ENCODE measurements at places on chromosomes 1 and 21.

- DNase-seq, result no peak
Measured at GRCh38 chr1:242016479-242016878, 17.6 kb upstream of the MAP1LC3C start.

- DNase-seq, result no peak
Measured at GRCh38 chr1:78054559-78054958, 8.8 kb downstream of the GIPC2 start.

- DNase-seq, result no peak
Measured at GRCh38 chr1:187411118-187411517, 582.4 kb downstream of the PLA2G4A start.

DNA sequence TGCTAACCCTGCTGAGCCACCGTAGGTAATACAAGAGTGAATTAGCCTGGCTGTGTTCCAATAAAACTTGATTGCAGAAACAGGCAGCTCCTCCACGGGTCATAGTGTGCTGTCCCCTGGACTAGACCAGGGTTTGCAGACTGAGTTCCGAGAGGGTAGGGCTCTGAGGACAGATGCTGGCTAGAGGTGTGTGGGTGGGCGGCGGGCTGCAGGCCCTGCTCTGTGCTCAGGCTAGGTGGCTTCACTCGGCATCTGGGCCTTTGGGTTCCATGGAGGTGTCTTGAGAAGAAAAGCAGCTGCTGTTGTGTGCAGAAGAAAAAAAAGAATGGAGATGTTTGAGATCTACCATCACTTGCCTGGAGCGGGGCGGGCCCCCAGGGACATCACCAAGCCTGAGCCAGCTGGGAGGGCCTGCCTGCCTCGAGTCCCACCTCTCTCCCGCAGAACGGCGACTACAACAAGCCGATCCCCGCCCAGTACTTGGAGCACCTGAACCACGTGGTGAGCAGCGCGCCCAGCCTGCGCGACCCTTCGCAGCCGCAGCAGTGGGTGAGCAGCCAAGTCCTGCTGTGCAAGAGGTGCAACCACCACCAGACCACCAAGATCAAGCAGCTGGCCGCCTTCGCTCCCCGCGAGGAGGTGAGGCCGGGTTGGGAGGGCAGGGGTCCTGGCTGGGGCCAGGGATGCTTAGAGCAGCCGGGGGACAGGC lies 7.9 kb downstream of the TMEM201 start:
- DNase-seq, result no peak

DNA sequence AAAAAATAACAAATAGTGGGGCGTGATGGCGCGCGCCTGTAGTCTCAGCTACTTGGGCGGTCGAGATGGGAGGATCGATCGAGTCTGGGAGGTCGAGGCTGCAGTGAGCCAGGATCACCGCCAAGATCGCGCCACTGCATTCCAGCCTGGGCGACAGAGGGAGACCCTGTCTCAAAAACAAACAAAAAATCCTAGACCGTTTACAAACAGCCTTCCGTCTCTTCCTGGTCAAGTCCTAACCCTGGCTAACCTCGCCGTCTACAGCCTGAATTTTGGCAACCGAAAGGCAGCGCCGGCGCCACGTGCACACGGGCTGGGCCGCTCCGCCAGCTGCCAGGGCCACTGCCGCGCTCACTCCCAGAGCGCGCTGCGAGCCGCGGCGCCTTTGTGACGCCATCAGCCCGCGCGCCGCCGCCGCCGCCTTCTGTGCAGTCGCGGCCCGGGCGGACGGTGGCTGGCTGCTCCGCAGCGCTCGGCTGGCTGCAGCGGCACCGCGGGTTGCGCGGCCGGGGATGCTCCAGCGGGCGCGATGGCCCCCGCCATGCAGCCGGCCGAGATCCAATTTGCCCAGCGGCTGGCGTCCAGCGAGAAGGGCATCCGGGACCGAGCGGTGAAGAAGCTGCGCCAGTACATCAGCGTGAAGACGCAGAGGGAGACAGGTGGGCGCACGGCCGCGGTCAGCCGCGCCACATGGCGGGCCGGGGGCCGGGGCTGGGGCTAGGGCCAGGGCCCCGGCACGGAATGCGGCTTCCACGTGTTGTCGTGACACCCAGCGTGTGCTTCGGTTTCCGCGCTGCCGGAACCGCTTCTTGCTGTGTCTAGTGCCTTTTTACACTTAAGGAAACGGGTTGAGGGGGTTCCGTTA lies at the start of the genes HSF2BP and RRP1B:
HSF2BP (minus strand) TSS at position 353 of the 865 bp plus-strand sequence. CDS start 1,392 bp downstream, outside the sequence.
RRP1B (plus strand) TSS at position 425 of the 865 bp plus-strand sequence; CDS start at position 530, 105 bp downstream.
- peak; percentile 16 for DNase-seq

DNA sequence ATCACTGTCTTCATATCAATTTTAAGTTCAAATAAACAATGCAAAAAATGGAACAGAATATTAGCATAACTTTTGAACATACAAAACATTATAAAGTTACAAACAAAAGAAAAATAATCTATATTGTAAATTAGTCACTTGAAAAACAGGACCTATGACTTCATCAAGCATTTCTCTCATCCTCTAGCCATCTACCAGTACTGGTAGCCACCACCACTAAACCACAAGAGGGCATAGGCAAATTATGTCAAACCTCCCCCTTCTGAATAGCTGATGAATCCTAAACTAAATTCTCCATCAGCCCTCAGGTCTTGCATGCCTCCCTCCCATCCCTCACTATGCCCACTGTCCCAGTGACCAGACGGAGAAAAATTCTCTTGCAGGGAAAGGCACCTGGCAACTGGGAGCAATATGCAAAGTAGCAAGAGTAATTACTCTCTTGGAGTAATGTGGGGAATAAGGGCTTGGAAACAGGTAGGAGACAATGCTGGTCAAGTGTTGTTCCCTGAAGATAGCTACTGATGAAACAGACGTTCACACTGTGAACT lies 37.1 kb downstream of the SSX2IP start:
- DNase-seq, result no peak

GRCh38 chr1:109470245-109470644 lies 3.9 kb downstream of the SYPL2 start:
- no peak for DNase-seq

- no peak for DNase-seq
Measured at GRCh38 chr1:228917755-228918154, 182.5 kb downstream of the RHOU start.

- DNase-seq, result peak; percentile 34
Measured at GRCh38 chr21:37032877-37033471, 26.5 kb downstream of the RIPPLY3 start.

DNA sequence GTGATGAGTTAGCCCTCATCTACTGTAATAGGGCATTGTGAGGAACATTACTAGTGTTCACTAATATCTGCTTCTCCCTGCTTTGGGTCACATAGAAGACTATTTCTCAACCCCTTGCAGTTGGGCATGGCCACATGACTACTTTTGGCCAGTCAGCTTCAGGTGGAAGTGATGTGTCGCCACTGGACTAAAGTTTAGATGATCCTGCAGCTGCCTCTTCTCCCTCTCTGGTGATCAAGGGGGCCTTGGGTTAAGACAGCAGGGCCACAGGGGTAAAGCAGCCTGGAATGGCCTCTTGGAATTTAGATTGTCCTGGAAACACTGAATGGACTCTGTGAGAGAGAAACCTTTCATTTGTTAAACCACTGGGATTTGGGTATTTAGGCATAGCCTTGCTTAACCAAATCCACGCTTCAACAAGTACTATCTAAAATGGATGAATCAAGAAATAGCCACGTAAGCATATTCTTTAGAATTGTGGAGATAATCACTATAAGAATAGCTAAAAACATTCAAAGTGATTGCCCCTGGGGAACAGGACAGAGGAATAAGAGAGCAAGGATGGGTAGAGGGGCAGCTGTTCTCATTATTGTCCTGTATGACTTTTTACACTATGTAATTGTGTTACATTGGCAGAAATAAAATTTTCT lies 41.2 kb downstream of the OPRD1 start:
- DNase-seq, result no peak

- DNase-seq, result no peak
Measured at GRCh38 chr1:206065547-206066145, 12.7 kb downstream of the RHEX start.

DNA sequence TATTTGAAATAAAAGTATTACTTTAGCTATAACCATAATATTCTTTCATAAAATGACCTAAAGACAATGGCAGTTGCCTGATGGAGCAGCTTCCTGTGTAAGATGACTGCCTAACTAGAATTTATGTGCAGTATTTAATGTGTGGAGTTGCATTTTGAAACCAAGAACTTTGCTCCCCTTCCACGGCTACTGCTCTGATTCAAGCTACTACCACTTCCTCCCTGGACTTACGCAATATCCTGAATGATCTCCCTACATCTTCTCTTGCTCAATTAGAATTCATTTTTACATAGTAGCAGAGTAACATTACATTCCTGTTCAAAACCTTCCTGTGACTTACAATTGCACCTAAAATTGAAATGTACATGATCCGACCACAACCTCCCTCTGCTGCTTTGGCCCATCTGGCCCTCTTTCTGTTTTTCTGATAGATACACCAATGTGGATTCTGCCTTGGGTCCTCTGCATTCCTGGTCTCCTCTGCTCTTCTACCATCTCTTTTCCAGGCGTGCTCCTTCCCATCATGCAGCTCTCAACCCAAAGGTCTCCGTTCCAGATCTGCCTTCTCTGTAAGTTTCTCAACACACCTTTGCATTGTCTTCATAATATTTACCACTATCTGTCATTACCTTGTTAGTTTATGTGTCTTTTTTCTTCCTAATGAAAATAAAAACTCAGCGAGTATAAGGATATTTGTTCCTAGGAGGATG lies 47.4 kb upstream of the USP25 start:
- DNase-seq, result peak; percentile 27

GRCh38 chr1:75412616-75413015 lies 198.3 kb downstream of the SLC44A5 start:
- no peak for DNase-seq

- no peak for DNase-seq
Measured at GRCh38 chr1:7253988-7254587, 468.8 kb downstream of the CAMTA1 start.

DNA sequence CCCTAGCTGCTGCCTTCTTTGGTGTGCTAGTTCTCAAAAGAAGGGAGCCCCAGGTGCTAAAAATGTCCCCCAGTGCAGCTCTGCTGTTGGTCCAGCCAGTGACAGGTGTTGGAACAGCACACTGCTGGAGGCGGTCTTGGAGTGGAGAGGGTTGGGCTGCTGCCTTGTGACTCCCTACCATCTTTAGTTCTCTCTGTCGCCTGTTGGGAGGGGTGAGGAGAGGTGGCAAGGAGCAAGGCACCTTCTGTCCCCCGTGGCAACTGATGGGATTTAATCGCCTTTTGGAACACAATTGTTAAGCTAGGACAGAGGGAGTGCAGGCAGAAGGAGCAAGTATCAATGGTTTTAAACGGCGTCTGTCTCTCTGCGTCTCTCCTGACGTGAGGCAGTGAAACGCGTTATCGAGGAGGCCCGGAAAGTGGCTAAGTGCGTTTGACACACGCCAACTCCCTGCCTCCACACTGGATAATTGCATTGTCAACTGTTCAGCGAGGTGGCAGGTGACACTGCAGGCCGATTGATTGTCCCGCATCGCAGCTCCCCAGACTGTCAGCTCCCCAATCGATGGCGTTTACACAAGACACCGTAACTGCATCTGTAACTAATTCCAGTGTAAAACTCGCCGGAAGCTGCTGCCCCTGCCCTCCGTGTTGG lies 34.0 kb downstream of the TMEM53 start:
- no peak for DNase-seq

GRCh38 chr1:14498839-14499238 lies 99.6 kb upstream of the KAZN start:
- DNase-seq, result no peak

DNA sequence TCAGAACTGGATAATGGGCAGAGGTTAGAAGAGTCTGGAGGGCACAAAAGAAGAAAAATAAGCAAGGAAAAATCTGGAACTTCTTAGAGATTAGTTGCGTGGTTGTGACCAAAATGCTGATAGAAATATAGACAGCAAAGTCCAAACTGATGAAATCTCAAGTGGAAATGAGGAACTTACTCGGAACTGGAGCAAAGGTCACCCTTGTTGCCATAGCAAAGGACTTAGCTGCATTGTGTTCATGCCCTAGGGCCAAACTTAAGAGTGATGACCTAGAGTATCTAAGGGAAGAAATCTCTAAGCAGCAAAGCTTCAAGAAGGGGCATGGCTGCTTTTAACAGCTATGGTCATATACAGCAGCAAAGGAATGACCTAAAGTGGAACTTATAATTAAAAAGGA lies 180.0 kb downstream of the TTLL7 start:
- peak; percentile 66 for DNase-seq

DNA sequence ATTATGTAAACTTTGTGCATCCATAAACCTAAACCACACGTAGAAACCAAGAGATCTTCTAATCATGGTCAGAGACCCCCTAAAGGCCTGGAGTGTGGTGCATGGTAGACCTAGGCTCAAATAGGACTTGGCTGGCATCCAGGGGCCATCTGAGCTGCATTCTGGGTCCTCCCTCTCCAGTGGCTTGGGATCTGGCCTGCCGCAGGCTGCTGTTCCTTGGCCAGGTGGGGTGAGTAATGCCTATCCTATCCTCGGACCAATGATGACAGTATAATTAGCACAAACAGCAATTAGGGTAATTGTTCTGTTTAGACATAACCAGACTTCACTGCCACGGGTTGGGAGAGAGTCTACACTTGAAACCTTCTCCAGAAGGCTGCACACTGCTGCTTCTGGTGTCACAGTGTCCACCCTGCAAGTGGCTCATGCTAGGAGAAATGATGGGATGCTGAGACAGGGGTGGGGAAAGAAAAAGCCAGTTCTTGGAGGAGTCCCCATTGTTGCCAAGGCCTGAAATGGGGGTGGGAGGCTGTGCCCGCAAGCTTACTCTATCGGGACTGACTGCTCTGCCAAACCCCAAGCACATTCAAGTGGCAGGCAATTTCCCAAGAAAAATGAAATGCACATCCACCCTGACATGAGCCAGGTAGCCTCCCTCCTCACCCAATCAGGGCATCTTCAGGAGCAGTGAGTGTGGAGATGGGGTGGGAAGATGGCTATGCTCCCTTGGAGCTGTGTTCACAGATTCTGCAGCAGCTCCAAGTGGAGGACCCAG lies 12.5 kb upstream of the PKP1 start:
- DNase-seq, result no peak

GRCh38 chr1:227451954-227452353 lies 111.4 kb upstream of the ZNF678 start:
- no peak for DNase-seq

- peak; percentile 50 for DNase-seq
Measured at GRCh38 chr1:43688594-43689000, 18.7 kb upstream of the ST3GAL3 start.

DNA sequence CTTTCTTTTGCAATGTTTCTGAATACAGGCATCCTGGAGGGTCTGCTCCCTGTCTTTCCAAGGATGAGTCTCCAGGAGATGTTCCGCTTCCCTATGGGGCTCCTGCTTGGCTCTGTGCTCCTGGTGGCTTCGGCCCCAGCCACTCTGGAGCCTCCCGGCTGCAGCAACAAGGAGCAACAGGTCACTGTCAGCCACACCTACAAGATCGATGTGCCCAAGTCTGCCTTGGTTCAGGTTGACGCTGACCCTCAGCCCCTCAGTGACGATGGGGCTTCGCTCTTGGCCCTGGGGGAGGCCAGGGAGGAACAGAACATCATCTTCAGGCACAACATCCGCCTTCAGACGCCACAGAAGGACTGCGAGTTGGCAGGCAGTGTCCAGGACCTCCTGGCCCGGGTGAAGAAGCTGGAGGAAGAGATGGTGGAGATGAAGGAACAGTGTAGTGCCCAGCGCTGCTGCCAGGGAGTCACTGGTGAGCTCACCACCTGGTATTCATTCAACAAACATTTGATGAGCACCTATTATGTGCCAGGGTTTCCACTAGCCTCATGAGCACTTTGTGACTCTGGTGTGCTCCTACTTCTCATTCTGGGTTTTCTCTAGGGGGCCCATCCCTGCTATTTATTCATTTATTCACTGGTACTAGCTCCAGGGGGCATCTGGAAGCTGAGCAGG lies 9.9 kb downstream of the TNN start:
- DNase-seq, result no peak
